ENCODE measurements at places on chromosomes 11 and 22.
A peak's percentile ranks its signal among the peaks of the same experiment; 100 is the strongest.

GRCh38 chr11:73939096-73939495 lies 11.7 kb upstream of the DNAJB13 start:
- no peak for DNase-seq

DNA sequence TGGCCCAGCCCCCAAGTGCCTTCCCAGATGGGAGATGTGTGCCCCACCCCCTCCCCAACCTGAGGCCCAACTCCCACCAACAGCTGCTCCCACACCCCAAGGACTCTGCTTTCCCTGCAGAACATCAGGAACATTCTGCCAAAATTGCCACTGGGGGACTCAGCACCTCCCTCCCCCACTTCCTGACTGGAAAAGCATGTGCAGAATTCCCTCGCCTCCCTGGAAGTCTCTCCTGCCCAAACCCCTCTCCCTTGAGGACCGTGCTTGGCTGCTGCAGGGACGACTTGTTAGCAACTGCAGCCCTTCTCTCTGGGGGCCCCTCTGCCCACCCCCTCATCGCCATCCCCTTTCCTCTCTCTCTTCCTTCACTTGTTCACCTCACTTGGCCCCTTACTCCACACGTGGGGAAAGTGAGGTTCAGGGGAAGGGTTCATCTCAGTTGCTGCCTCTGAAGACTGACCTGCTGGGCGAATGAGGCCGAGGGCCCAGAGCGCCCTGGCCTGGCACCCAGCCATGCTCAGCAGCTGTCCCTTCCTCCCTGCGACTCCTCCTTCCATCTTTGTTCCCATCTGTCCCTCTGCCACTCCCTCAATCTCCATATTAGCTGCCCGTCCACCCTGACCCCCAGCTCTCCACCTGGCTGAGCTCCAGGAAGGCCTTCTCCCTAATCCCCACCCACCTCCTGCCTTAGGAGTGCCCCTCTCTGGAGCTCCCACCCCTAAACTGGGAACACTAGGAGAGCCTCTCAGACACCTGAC lies 105.1 kb downstream of the CHST1 start:
- DNase-seq = no peak

DNA sequence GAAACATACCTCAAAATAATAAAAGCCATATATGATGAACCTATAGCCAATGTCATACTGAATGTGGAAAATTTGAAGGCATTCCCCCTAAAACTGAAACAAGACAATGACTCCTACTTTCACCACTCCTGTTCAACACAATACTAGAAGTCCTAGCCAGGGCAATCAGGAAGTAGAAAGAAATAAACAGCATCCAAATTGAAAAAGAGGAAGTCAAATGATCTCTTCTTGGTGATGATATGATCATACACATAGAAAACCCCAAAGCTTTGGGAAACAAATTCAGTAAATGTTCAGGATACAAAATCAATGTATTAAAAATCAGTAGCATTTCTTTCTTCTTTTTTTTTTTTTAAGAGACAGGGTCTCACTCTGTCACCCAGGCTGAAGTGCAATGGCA lies 109.9 kb downstream of the DLG2 start:
- DNase-seq = no peak

- no peak for DNase-seq
Observed at GRCh38 chr11:13463779-13464290, 813 bp upstream of the BTBD10 start.

DNA sequence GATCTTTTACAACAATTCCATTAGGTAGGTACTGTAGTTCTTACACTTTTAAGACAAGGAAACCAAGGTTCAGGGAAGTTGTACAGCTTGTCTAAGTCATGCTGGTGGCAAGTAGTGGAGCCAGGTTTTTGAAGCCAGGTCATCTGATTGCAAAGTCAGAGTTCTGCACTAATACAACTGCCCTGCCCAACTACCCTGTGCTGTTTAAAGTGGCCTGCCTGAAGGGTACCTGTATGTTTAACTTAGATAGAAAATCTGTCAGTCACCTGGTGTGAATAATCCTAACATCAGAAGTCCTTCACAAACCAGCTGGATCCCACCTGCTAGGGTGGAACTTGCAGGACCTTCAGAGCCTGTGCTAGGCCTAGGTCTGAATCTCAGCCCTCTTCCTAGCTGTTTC lies 44.2 kb downstream of the ARFGAP2 start:
- DNase-seq = no peak

- DNase-seq = no peak
Observed at GRCh38 chr11:126405374-126405773, 49.9 kb downstream of the ST3GAL4 start.

GRCh38 chr11:15910761-15911160 lies 445.6 kb downstream of the SOX6 start:
- no peak for DNase-seq

- DNase-seq = no peak
Observed at GRCh38 chr22:38921120-38921519, 36.3 kb upstream of the APOBEC3A start.

- DNase-seq = no peak
Observed at GRCh38 chr11:57057561-57057960, 68.8 kb downstream of the OR5AK2 start.

DNA sequence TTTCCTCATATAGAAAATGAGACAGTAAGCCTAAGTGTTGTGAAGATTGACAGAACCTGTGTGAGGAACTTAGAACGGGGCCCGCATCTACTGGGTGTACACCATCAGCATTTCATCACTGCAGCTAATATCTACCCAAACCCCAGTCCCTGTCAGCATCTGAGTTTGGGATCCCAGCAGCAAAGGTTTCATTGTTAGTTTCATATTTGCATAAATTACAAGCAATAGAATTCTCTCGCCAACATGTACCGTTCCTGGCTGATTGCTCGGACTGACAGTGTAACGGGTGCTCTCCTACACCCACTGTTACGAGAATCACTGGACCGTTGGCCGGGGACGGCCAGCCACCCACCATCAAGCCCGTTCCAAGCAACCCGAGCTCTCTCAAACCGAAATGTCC lies 10.4 kb upstream of the TMPRSS6 start:
- no peak for DNase-seq

DNA sequence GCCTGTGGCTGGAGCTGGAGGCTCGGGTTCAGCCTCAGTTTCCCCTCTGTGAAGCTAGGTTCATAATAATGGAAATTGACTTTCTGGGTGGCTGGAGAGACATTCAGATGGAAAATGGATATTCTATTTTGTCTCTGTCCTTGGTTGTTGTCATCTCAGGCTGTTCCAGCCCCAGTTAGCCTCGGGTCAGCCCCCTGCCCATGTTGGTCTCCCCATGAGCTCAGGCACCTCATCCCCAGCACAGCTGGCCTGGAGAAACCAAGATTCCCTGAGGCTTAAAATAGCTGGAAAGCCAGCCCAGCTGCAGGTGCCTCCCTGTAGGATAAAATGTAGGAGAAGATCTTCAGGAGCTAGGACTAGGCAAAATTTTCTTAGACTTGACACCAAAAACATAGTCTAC lies 129.5 kb downstream of the MED15 start:
- DNase-seq = no peak

- DNase-seq = no peak
Observed at GRCh38 chr11:35009191-35009943, 92.9 kb downstream of the PDHX start.

- DNase-seq = no peak
Observed at GRCh38 chr11:104813532-104813931, 84.7 kb downstream of the CASP12 start.

- no peak for DNase-seq
Observed at GRCh38 chr11:95595973-95596489, 193.6 kb downstream of the FAM76B start.

- no peak for DNase-seq
Observed at GRCh38 chr11:116613206-116613875, 159.4 kb downstream of the BUD13 start.

DNA sequence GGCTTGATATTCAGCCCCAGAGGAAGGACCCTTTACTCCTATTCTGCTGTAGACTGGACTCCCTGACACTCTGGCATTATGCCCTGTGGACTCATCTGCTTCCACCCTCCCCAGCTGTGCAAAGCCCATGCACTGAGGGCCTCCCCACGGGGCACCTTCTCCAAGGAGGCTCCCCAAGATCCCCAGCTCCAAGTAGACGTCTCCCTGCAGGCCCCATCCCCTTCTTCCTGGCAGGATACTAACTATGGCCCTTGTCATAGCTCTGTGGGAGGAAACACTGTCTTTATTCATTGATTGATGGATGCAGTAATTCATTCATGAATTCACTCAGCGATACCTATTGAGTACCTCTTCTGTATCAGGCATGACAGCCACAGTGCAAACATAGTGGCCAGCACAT lies 15.3 kb upstream of the APOL6 start:
- no peak for DNase-seq

GRCh38 chr22:39090426-39091064 lies 6.5 kb upstream of the APOBEC3H start:
- peak; percentile 97 for DNase-seq

- DNase-seq = no peak
Observed at GRCh38 chr11:92870196-92870832, 99.1 kb upstream of the MTNR1B start.

GRCh38 chr22:45960477-45961386 lies 16.2 kb downstream of the WNT7B start:
- no peak for DNase-seq

GRCh38 chr11:126840201-126840886 lies 160.2 kb downstream of the KIRREL3 start:
- no peak for DNase-seq

DNA sequence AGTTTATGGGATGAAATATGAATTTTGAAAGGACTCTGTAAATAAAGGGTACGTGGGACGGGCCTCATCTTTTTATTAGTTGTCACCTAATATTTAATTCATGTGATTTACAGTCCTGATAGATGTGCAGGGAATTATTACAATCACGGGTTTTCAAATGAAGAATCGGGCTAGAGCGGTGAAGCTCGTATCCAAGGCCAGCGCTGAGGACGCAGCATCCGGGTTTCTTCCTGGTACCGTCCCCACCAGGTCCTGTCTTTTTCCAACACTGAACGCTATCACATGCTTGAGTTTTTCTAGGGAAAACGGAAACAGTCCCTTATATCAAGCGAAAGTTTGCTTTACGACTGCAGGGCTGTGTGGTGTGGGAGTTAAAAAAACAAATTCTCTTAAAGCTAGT lies 787 bp downstream of the SMDT1 start:
- no peak for DNase-seq

DNA sequence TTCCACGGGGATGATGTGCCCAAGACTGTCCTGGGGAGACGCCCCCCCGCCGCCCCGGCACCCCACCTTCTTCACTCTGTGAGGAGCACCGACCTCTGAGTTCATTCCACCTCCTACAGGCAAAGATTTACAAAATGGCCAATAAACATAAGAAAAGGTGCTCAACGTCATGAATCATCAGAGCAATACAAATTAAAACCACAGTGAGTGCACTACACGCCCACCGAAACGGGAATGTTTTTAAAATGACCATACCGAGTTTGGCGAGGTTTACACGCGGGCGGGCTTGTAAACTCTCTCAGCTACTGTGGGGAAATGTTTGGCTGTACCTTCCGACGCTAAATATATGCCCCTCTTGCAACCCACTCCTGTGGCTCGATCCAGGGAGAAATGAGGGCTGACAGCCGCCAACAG lies 7.9 kb downstream of the NPTXR start:
- DNase-seq = no peak

DNA sequence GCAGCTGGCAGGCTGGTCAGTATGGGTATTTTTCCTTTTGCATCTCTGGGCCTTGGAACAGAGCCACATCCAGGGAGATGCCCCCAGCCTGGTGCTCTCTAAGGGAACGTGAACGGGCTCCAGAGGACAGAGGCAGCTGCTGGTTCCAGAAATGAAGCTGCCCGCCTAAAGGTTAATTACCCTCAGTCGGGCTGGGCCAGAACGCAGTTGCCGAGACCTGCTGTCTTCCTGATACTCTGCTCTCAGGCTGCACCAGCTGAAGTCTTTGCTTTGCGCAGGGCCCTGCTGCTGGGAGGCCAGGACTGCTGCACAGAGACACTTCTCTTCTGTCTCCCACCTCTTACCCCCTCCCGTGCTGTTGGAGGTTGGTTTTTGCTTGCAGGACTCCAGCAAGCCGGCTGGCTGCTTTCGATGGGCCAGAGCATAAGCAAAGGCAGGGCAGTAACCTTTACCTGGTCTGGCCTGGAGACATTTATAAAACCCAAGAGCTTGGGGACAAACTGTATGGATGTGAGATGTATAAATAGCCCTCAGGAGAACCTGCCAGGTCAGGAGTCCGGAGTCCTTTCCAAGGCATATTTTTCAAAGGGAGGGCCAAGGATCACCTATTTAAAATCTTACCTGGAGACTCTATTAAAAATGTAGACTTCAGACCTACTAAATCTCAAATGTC lies 197.1 kb downstream of the GRIK4 start:
- no peak for DNase-seq

- DNase-seq = no peak
Observed at GRCh38 chr11:74459584-74459983, 7.8 kb downstream of the KCNE3 start.

- DNase-seq = no peak
Observed at GRCh38 chr11:3983101-3983500, 111.5 kb upstream of the RRM1 start.

GRCh38 chr11:128022007-128022368 lies 565.4 kb downstream of the ETS1 start:
- DNase-seq = no peak
